ENCODE measurements at places on chromosomes 4 and X. TPM values are rescaled to one million over a fixed set of nuclear protein-coding genes. Genes with fewer than 3 reads are reported as not detected.

DNA sequence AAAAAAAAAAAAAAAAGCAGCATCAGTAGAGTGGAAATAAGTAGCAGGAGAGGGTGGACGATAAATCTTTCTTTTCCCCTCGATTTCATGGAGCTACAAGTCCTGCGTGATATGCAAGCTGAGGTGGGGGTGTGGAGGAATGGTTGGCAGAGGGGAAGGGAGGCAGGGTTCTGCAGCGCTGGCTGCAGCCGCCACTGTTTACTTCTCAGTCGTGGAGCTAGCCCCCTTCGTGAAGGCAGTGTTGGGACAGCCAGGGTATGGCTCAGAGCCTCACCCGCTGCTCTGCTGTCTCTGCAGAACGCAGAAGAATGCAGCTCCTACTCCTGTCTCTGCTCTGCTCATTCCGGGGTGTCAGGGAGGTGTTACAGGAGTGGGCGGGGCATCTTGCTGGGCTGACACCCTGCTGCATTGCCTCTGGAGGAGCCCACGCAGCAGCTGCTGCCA lies 140.6 kb downstream of the GPM6A start:
- DNase-seq: no peak

Gene PHKA1
- 3.9 TPM for total RNA-seq

DNA sequence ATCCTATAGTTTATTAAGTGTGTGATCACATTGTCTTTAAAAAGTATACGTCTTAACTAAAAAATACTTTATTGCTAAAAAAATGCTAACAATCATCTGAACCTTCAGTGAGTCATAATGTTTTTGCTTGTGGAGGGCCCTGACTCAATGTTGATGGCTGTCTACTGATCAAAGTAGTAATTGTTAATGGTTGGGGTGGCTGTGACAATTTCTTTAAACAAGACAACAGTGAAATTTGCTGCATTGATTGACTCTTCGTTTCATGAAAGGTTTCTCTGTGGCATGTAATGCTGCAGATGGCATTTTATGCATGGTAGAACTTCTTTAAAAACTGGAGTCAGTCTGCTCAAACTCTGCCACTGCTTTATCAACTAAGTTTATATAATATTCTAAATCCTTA lies 101.4 kb upstream of the IL15 start:
- DNase-seq: no peak

Gene STBD1
- total RNA-seq: 40.9 TPM

- DNase-seq: no peak
These were observed 53.2 kb upstream of the RBMX start for GRCh38 chrX:136933611-136934145.

Measured in left colon (tissue), 2 donors.